ENCODE measurements at places on chromosomes 12 and 14.
A peak's percentile ranks its signal among the peaks of the same experiment; 100 is the strongest.

DNA sequence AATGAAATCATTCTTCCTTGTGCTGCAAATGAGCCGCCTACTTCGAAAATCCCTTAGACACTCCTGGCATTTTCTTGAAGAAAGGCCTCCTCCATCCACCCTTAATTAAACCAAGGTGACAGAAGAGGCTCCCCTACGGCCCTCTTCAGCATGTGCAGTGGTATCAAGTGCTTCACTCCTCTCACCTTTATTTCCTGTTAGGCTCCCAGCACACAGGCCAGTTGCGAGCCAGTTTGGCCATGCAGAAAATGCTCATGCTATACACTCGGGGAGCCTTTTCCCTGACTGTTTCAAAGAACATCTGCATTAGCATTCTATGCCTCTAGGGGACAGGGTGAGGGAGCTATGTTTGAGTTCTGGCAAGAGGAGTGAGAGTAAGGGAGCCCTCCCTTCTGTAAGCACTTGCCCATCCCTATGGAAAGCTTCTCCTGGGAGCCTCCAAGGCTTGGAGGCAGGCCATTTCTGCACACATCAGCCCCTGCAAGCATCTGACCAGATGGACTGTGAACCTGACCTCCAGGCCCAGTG is 291.5 kb downstream of the RPS29 start:
- no peak for DNase-seq

DNA sequence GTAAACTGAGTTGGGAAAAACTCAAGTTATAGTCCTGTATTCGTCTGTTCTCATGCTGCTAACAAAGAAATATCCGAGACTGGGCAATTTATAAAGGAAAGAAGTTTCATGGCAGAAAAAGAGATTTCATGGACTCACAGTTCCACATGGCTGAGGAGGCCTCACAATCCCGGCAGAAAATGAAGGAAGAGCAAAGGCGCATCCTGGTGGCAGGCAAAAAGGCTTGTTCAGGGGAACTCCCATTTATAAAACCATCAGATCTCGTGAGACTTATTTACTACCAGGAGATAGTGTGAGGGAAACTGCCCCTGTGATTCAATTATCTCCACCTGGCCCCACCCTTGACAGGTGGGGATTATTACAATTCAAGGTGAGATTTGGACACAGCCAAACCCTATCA is 292.6 kb upstream of the SYT1 start:
- DNase-seq, result no peak

DNA sequence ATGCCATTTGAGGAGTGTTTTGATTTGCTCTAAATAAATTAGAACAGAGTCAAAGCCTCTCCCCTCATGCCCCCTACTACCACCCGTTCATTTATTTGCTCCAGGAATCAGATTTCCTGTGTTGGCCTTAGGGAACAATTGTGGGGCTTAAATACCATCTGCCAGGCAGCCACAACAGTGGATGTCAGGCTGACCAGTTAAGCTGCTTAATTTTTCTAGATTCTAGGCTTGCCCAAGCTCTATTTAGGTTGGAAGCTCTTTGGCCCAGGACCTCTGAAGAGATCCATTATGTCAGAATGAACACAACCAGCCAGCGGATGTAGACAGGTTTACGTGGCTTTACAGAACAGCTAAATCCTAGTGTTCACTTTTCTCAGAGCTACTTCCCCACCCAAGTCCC is 1.0 kb upstream of the TIMELESS start:
- no peak for DNase-seq

DNA sequence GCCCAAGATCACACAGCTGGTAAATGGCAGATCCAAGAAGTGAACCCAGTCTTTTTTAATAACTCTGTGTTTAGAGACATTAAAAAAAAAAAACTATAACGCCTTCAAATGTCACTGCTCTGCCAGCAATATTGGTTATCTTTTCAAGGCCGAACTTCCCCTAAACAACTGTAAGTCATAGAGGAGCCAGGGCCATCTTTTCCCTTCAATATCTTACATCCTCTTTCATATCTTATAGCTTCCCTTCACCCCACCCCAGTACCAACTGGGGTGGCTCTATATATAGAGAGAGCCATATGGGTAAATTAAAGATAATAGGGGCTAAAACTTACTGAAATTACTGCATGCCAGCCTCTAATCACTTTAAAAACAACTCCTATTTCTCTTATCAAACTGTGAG is 100.2 kb downstream of the STAB2 start:
- no peak for DNase-seq

DNA sequence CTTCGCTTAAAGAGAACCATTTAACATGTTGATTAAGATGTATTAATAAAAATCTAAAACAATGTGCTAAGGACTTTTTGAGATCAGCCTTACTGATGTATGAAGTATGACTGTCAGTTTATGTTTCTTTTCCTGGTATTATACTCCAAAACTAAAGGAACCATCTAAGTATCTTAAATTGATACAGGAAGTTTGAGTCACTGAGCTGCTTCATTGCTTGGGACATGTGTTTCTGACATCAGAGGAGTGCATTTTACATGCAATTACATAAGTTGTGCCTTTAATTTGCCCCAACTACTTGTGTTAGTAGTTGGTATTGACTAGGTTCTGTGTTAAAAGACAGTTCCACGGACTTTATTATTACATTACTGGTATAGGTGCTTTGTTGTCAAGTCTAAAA is 50.9 kb downstream of the PROX2 start:
- DNase-seq, result no peak

GRCh38 chr14:51539571-51540037 is 112.1 kb upstream of the FRMD6 start:
- no peak for DNase-seq

GRCh38 chr14:51185180-51185579 is 54.9 kb upstream of the TMX1 start:
- DNase-seq, result peak; percentile 7

GRCh38 chr14:65788876-65789275 is 376.3 kb downstream of the FUT8 start:
- no peak for DNase-seq

DNA sequence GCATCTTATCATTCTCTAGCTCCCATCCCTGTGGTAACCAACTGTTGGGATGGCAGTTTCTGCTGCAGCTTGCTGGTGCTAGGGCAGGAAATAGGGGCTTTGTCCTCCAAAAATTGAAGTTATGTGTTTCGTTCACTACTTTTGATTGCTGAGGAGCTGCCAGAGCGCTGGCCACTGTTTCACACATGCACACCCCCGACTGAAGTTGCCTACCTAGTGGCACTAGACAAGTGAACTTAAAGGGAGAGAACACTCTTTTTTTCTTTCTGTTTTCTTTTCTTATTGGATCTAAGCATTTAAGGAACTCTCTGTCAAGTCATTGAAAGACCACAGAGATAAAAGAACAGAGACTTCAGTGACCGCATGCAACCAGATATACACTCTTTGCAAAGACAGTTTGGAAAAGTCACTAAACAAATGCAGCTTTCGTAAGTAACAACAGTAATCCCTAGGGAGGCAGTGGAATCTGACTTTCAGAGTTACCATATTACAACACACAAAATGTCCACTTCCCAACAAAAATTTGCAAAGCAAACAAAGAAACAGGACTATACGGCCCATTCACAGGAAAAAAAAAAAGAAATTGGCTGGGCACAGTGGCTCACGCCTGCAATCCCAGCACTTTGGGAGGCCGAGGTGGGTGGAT is 12.0 kb downstream of the TFCP2 start:
- no peak for DNase-seq

- DNase-seq, result no peak
Observed at GRCh38 chr12:29050503-29050902, 98.6 kb upstream of the FAR2 start.

- DNase-seq, result no peak
Observed at GRCh38 chr12:84937415-84937814, 24.8 kb upstream of the SLC6A15 start.

GRCh38 chr14:55332654-55333570 is 61.7 kb downstream of the FBXO34 start:
- no peak for DNase-seq

DNA sequence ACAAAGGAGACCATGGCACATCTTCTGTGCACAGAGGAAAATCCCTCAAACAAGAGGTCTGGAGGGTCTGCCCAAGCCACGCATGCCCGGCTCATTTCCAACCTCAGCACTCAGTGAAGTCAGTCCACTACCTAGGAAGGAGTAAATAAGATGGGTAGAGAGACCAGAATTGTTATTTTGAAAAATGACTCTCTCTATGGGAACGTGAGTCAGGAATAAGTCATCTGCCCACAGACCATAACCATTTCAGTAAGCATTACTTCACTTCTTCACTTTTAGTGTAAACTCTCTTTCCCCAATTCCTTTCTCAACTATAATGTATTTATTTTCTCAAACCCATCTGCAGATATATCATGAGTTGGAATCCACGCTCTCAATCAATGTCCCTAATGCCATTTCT is 1039.9 kb upstream of the USP15 start:
- no peak for DNase-seq

- no peak for DNase-seq
Observed at GRCh38 chr12:122501489-122501989, 807 bp upstream of the ZCCHC8 start.

DNA sequence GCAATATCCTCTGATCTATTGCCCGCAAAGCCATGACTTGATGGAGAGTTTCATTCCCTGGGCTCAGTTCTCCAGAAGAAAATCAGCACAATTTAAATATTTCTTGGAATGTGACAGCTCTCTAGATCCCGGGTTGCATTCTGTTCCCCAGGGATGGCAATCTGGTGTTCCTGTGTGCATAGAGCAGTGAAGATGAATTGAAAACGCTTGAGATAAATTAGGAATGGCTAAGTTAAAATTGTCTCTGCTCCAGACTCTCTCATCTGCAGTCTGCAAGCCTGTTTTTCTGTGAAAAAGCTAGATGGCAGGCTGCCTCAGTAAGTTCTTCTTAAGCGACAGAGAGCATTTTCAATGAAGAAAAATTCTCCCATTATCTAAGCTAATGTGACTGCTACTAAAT is 582.5 kb upstream of the MGAT4C start:
- DNase-seq, result no peak

DNA sequence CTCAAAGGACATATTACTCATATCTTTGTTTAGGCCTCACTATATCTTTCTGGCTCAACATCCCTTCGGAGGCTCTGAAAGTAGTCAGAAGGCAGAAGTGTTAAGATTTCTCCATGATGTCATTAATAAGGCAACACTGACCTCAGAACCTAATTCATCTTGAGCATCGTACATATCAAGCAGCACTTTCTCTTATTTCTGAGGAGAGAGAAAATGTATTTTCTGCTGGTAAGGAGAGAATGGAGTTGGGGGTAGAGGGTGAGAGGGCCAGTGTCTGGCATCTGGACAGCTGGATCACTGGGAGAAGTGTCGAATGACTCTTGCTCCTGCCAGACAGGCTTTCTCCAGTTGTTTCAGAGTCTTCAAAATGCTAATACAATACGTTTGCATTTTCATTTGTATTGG is 213.2 kb upstream of the PRICKLE1 start:
- DNase-seq, result no peak

GRCh38 chr14:87233806-87234384 is 759.1 kb downstream of the GALC start:
- DNase-seq, result no peak

- no peak for DNase-seq
Observed at GRCh38 chr12:31406345-31406744, 80.4 kb upstream of the SINHCAF start.

- peak; percentile 18 for DNase-seq
Observed at GRCh38 chr14:30874120-30874998, at the start of gene COCH. Gene COCH, plus strand, starts transcription at chr14:30874559. Its CDS starts 380 bp downstream, at chr14:30874939.

GRCh38 chr14:33657476-33657875 is 293.4 kb downstream of the EGLN3 start:
- no peak for DNase-seq

DNA sequence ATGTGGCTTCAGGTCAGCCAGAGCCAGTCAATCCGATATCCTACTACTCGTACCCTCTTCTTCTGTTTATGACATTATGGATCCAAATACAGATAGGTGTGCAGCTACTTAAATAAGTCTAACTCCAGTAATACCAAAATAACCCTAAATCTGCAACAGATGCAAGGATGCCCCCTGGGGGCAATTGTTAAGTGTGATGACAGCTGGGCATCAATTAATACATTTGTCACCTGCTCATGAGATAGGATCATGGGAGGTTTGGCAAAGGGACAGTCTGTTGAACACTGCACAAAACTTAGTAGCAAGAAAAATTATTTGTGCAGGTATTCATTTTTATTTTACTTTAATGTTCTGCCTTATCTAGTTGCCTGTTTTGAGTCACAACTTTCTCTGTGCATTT is 83.2 kb downstream of the SLC38A6 start:
- DNase-seq, result no peak

GRCh38 chr12:77001276-77001675 is 64.1 kb downstream of the E2F7 start:
- no peak for DNase-seq

GRCh38 chr14:55915456-55915855 is 202.8 kb upstream of the PELI2 start:
- no peak for DNase-seq

- DNase-seq, result no peak
Observed at GRCh38 chr12:26028953-26029735, 70.7 kb downstream of the RASSF8 start.

- DNase-seq, result no peak
Observed at GRCh38 chr12:89542236-89542635, 16.4 kb upstream of the POC1B start.

GRCh38 chr12:14564336-14564959 is 3.2 kb downstream of the PLBD1 start:
- no peak for DNase-seq

- DNase-seq, result no peak
Observed at GRCh38 chr14:72753879-72754400, 140.0 kb downstream of the DPF3 start.

DNA sequence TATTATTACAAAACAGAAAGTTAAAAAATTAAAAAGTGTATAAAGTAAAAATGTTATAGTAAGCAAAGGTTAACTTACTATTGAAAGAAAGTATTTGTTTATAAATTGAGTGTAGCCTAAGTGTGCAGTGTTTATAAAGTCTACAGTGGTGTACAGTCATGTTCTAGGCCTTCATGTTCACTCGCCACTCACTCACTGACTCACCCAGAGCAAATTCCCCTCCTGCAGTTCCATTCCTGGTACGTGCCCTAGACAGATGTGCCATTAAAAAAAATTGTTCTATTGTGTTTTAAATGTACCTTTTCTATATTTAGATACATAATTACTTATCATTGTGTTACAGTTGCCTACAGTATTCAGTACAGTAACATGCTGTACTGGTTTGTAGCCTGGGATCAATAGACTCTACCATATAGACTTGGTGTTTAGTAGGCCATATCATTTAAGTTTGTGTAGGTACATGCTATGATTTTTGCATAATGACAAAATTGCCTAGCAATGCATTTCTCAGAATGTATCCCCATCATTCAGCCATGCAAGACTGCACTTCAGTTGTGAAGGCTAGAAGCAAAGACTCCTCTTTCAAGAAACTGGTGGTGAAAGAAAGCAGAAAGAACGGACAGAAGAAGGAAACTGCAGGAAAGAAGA is 100.6 kb downstream of the DACT1 start:
- no peak for DNase-seq

- DNase-seq, result no peak
Observed at GRCh38 chr14:58899317-58899713, 261.6 kb downstream of the DACT1 start.

- no peak for DNase-seq
Observed at GRCh38 chr12:56688846-56689109, 694 bp upstream of the PTGES3 start.

GRCh38 chr14:100132161-100132902 is 27.1 kb downstream of the DEGS2 start:
- DNase-seq, result no peak
